AG04449 (cell line): ENCODE measurements at places on chromosomes 1 and 21.

GRCh38 chr1:110255392-110255787, 45.3 kb downstream of the KCNC4 start:
- no peak for DNase-seq

- no peak for DNase-seq
Measured at GRCh38 chr1:27481994-27482620, 7.9 kb downstream of the WASF2 start.

- DNase-seq: no peak
Measured at GRCh38 chr1:211762206-211762605, 68.4 kb downstream of the LPGAT1 start.

- no peak for DNase-seq
Measured at GRCh38 chr1:213083112-213083445, 32.0 kb downstream of the RPS6KC1 start.

DNA sequence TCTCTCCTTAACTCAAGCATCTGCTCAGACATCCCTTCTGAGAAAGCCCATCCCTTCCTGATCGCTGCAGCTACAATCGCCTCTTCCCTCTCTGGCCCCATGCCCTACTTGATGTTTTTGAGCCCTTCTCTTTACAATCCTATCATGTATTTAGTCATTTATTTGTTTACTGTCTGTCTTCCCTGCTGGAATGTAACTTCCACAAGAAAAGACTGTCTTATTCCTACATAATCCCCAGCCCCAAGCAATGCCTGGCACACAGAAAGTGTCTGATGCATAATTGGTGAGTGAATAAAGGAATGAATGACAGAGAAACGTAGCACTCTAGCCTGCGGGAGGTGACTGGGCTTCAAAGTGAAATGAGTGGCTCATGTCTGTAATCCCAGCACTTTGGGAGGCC, 25.4 kb downstream of the ECE1 start:
- no peak for DNase-seq

DNA sequence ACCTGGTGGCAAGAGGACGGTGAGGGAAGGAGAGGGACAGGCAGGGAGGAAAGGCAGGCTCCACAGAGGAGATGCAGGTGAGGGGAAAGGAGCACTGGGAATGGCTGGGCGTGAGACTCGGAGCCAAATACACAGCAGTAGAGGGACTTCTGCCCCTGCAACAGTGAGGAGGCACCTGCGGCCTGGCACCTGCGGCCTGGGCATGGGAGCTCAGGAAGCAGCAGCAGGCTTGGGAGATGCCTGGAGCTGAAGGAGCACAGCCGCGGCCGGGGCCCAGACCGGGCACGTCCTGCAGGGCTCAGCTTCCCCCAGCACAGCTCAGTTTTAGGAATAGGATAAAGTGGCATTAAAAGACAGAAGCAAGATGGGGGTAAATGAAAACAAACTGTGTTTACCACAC, 20.9 kb upstream of the TSPEAR start:
- DNase-seq: no peak

DNA sequence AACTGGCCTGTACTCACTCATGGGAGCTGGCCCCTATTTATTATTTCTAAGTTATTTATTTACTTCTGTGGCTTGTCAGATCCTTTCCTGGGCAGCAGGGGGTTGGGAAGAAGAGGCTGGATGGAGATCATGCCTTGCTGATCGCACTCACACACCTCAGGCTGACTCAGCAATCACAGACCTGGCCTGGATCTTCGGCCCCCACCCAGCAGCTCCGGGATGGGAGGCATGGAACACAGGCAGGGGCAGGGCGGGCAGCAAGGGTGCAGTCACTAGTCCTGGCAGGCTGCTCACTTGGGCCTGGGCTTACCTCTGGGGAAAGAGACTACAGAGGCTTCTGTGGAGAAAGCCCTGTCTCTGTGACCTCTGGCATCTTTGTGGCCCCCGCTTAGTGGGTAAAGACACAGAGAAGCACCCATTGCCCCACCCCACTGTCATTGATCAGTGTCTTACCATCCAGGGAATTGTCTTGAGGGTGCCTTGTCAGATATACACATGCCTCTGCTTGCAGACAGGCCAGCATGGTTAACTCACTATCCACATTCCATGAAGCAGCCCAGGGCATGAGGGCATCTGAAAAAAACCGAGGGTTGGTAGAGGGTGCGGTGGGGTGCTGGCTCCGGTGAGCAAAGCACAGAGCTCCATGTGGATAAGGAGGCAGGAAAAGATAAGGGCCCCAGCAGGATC, 3.7 kb downstream of the ARTN start:
- no peak for DNase-seq
